ENCODE measurements at places on chromosomes 5 and 9.

GRCh38 chr9:84339503-84339902, 1.1 kb downstream of the SLC28A3 start:
- DNase-seq = no peak

DNA sequence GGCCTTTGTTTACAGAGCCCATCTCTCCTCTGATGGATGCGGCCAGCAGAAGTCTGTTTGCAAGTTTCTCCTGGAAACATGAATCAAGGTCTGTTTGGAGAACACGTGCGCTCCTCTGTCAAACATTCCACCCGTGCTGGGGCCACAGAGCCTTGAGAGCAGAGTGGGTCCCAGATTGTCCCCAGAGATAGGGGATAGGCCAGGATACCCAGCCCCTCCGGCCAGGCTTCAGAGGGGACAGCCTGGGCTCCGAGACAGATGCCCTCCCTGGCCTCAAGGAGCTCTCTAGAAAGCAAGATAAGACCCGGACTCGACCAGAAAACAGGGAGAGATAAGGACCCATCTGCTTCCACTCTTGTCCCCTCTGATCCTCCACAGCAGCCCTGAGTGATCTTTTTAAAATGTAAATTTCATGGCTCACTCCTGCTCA, 40.4 kb upstream of the HAND1 start:
- no peak for DNase-seq

GRCh38 chr5:30749971-30750370, 443.5 kb upstream of the CDH6 start:
- peak; percentile 58 for DNase-seq

DNA sequence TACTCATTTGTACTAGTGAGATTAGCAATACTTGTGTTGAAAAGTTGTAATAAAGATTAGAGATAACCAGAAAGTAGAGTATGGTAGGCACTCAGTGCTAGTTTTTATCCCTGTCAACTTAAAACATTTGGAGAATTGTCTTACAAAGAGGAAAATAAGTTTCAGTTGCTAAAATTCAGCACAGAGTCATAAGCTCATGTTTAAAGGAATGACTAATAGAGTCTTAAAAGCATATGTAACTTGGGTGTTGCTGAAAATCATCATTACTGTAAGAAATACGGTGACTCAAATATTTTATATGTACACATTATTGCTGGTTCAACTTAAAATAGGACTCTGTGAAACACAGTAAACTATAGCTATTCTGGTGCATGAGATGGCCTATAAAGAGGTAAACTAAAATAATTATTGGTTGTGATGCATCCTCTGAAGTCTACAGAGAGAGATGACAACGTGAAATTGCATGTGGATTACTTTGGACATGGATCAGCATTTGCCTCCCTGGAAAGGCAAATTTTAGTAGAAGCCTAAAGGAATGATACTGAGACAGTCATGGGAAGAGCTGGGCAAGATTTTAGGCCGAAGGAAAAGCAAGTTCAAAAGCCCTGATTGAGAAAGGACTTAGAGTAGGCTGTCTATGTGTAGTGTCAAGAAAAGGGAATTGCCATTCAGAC, 34.6 kb downstream of the SGCD start:
- DNase-seq = no peak

GRCh38 chr9:134067904-134068743, at the start of gene BRD3:
TSS of gene BRD3 (minus strand) at chr9:134068026. CDS start at chr9:134053477, 14,549 bp downstream.
- DNase-seq = peak; percentile 11

DNA sequence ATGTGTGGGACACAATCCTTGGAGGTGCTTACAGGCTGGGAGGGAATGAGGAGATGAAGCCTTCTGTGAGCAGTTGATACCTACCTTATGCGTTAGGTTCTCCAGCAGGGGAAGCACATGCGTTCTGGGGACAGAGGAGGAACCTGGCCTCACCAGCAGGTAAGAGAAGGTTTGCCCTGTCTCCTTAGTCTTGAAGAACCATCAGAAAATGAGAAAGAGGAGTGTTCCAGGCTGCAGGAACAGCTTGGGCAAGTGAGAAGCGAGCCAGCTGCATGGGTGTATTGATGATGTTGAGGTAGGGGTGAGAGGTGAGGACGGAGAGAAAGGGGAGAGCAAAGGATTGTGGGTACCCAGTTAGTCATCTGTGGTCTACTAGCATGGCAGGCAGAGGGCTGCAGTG, 156.9 kb upstream of the MVB12B start:
- no peak for DNase-seq

DNA sequence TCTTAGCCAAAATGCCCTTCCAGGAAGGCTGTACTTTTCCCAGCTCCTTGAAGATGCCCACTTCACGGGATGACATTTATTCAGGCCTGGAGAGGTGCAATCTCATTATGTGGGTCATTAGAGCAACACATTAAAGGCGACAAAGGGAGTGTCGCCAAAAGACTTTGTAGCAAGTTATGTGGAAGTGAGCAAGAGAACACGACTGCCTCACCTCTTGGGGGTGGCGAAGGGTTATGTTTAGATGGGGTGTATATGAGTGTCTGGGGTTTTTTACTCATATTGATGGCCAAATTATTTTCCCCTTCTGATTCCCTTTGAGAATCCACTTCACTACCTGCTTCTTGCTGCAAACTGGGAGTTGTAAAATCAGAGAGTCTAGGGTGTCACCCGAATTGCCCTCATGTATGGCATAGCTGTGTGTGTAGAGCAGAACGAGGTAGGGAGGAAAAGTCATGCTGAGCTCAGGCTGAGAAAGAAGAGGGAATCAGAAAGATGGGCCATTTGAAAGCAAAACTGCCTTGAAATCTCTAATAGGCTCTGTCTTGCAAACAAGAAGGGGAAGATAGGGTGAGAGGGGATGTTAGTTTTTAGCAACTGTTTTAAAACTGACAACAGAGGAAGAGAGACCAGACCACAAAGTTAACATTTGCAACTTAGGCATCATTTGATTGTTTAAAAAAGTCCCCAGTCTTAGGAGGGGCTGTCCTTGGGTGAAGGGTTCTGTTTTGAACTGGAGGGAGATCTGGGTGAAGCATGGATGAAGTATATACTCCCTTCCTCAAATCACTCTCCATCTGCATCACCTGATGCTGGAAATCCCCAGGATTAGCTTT, 97.1 kb upstream of the IL12B start:
- no peak for DNase-seq

- DNase-seq = no peak
Observed at GRCh38 chr5:59061377-59061776, 478.5 kb downstream of the RAB3C start.

DNA sequence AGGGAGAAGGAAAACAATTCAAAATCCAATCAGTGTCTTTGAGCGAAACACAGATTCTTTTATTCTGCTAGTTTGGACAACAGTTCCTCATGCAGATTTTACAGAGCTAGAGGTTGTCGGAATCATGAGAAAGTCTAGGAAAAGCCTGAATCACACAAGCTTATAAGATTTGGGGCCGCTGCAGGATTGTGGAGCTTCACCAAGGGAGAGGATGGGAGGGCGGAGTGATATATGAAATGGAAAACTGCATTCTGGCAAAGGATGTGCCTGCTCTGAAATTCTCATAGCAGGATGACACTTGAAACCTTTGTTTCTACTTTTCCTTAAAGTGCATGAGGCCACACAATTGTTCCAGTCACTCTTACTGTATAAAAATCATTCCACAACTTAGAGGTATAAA, 134.3 kb downstream of the OR2K2 start:
- no peak for DNase-seq

GRCh38 chr5:1799110-1799601, 481 bp downstream of the MRPL36 start:
- no peak for DNase-seq

- peak; percentile 11 for DNase-seq
Observed at GRCh38 chr5:144142139-144142823, 28.2 kb downstream of the YIPF5 start.

DNA sequence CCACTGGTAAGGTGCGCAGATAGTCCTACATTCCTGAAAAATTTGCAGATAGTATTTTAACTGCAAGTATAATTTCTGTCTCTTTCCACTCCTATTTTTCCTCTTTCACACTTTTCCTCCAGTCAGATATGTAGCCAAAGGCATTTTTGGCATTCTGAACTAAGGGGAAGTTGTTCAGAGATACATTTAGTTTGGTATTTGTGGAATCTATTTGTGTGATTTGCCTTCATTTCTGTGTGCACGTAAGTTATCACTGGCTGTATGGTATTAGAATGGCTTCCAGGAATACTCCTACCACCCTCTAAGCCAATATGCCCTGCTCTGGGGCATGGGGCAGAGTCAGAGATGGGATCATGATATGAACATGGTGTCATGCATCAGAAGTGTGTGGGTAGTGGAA, 45.8 kb upstream of the GRAMD2B start:
- DNase-seq = no peak

DNA sequence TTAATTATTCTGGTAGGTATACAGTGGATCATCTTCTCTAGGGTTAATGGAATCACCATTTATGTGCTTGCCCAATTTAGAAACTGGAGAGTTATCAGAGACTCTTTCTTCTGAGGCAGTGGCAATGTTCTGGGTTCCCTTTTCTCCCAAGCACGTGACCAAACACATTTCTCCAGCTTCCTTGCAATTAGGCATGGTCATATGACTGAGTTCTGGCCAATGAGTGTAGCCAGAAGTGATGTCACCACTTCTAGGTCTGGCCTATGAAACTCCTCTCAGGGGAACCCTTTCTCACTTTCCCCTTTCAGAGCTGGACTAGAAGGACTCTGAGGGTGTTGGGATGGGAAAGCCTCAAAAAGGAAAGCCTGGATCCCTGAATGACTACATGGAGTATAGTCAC, 172.0 kb downstream of the NSG2 start:
- DNase-seq = no peak

DNA sequence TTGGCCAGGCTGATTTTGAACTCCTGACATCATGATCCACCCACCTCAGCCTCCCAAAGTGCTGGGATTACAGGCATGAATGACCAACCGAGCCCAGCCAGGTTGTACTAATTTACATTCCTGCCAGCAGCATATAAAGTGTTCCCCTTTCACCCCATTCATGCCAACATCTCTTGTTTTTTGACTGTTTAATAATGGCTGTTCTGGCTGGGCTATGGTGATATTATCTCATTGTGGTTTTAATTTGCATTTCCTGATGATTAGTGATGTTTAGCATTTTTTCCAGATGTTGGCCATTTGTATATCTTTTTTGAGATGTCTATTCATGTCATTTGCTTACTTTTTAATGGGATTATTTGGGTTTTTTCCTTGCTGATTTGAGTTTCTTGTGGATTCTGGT, 87.3 kb downstream of the INVS start:
- DNase-seq = no peak

DNA sequence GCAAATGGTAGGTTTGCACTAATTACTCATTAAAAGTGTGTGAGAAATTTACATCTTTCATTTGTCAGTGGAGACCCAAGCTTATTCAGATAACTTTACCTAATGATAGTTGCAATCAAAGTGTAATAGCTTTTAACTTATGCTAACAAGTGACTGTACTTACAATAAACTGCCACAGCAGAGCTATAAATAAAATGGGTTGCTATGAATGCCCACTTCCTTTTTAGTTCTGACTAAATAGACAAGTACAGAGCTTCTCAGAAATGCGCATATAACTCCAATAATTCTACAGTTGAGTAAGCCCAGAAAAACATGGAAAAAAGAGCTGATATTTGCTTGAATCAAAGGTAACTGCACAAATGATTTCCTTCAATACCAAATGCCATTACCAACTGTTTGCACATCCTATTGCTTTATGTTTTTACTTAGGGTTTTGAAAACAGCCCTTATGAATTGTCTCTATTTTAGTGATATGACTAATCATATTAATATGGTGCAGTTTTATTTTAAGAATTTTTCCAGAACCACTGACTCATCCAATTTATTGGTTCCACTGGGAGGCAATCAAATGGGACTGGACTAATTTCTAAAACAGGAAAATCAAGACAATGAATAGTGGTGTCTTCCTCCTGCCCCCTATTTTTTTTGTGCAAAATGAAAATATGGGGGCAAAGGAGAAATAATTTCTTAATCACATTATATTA, 84.1 kb downstream of the PPP2R2B start:
- no peak for DNase-seq

DNA sequence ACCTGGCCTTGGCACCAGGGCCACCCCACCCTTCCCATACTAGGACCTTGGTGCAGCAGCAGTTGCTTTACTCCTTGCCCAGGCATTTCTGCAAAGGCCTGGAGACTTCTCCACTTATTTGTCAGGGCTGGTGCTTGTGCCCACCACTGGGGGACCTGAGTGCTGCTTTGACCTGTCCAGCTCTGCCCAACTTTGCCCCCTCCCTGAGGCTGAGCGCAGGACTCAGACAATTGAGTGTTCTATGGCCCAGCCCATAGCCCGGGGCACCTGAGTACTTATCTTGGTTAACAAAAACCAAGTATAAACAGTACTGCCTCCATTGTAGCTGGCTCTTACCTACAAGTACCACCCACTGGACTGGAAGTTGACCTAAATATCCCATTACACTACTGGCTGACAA, 406.1 kb upstream of the CHD1 start:
- no peak for DNase-seq

GRCh38 chr5:74360535-74361210, 279.9 kb downstream of the ENC1 start:
- DNase-seq = no peak

DNA sequence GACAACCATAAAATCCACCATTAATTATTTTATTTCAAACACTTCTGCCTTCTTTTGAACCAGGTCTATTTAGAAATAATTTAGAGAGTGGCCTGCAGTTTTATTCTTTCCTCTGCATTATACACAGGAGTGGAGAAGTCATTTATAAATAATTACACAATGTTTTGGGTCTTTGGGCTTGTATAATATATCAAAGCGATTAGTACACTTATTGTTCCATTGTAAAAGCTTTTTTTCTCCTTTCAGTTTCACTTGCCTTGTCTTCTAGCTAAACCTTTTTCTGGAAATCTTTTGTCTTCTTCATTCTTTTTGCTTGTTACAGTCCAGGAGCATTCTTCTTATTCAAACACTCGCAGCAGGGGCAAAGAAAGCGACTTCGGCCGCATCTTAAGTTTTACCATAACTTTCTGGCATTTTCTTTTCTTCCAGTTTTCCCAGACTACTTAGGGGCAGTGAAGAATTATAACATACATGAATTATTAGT, 7.3 kb upstream of the NEUROG1 start:
- no peak for DNase-seq

GRCh38 chr9:137970098-137970497, 92.5 kb downstream of the CACNA1B start:
- DNase-seq = no peak

DNA sequence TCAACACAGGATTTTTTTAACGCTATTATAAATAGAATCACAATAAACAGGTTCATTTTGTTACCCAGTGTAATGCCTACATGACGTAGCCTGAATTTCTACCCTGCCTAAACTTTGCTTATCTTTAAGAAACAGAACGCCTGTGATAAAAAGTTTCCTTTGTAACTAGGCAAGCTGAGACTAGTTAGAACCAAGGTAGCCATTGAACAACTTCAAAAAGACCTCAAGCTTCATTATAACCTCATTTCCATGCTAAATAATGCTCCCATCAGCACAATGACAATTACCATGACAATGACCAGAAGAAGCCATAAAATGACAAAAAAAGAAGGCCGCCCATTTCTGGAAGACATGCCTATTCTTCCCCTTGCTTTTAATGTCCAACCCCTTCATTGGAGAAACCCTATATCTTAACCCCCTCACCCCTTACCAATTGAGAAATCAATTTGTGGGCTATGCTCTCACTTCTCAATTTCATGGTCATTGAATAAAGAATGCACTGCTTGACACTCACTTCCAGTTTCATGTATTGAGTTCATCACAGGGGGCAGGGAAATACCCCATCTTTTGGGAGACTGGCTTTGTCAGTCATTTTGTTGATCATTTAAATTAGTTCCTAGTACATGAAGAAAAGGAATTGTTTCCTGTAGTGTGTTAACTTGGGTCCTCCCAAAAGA, 276.8 kb downstream of the MCTP1 start:
- DNase-seq = no peak
